ENCODE measurements at places on chromosomes 5 and 9. TPM values are rescaled to one million over a fixed set of nuclear protein-coding genes. Genes with fewer than 3 reads are reported as not detected.

C5orf22 gene
- 34.5 TPM for total RNA-seq

SHC3 gene
- total RNA-seq = 5.8 TPM

PCA3 gene
- total RNA-seq = 0.12 TPM

ORM1 gene
- 3.7 TPM for total RNA-seq

RORB gene
- total RNA-seq = 0.35 TPM

LIX1 gene
- 2.6 TPM for total RNA-seq

OR1J4 gene
- total RNA-seq = not detected

ADRA1B gene
- 1.5 TPM for total RNA-seq

OSTF1 gene
- 21.3 TPM for total RNA-seq

CAVIN4 gene
- 38.4 TPM for total RNA-seq

PRRX2 gene
- 2.1 TPM for total RNA-seq

PARP8 gene
- total RNA-seq = 23.1 TPM

RLN2 gene
- total RNA-seq = 1.3 TPM

CCDC171 gene
- 11.3 TPM for total RNA-seq

NME5 gene
- total RNA-seq = 6.9 TPM
